Central memory CD4-positive, alpha-beta T cell (primary cell): ENCODE measurements at places on chromosomes 11 and 22.

DNA sequence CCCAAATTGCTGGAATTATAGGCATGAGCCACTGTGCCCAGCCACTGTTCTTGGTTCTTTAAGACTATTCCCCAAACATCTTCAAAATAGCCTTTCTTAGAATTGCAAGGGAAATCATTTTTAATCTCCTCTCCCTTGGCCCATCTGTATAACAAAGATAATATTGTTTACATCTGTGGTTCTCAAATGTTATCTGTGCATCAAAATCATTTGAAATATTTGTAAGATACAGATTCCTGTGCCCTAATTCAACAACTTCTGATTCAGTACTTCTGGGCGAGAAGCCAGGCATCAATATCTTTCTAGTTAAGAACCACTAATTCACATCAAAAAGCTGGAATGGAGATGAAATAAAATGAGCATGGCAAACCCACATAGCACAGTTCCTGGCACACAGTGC is 83.0 kb downstream of the TMPRSS5 start:
- no peak for DNase-seq

GRCh38 chr11:70324376-70325115 is 54.1 kb downstream of the PPFIA1 start:
- DNase-seq: no peak

DNA sequence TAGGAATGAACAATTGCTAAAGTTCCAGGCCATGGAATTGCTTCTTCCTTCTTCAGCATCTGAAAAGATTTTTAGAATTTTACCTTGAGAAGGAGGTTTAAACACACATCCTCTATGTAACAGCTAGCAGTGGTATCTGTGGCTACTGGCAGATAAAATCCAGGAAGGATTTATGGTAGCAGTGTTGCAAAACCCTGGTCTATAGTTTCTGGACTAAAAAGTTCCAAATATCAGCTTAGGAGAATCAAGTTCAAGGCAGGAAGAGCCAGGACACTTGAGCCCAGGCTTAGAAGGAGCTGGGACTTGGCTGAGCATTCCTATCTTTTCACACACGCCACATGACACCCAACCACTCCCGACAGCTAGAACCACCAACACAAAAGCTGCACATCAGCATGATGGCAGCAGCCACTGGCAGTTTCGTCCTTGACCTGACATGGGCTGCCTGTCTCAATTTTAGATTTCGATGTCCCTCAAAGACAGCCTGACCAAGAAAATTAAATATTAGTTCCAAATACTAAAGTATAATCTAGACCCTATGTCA is 14.1 kb downstream of the LARGE2 start:
- no peak for DNase-seq

DNA sequence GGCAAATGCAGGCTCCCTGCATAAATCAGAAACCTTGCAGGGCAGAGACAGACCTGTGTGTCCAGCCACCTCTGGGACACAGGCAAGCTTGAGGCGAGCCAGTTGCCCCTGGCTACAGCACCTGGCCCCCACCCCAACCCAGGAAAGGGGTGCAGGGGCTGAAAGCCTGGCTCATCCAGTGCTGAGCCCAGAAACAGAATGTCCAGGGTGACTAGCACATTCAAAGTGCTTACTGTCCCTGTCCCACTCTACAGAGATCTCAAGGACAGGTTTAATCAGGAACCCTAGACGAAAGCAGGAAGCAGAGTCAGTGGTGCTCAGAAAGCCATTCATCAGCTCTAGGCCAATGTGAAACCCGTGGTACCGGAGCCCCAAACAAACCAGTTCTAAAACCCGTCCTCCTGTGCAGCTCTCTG is 31.9 kb downstream of the PLEKHA7 start:
- no peak for DNase-seq

- DNase-seq: no peak
Measured at GRCh38 chr22:35379146-35379993, 1.5 kb upstream of the HMOX1 start.

DNA sequence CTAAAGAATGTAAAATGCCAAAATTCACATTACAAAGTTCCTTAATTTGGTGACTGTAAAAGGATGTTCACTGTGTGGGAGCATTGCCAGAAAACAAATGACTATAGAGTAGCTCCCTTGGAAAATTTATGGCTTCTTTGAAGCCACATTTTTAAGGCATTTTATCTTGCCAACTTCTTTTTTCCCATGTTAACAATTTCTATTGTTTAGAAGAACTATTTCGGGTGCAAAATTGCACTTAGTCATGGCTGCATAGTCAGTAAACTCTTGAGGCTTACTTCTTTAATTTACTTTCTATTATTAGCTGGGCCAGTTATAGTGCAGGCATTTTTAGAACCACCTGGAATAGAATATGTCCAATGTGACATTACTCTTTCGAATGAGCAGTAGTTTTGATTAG is 515.3 kb downstream of the JRKL start:
- no peak for DNase-seq

GRCh38 chr22:26542831-26543230 is 30.6 kb upstream of the TFIP11 start:
- no peak for DNase-seq

DNA sequence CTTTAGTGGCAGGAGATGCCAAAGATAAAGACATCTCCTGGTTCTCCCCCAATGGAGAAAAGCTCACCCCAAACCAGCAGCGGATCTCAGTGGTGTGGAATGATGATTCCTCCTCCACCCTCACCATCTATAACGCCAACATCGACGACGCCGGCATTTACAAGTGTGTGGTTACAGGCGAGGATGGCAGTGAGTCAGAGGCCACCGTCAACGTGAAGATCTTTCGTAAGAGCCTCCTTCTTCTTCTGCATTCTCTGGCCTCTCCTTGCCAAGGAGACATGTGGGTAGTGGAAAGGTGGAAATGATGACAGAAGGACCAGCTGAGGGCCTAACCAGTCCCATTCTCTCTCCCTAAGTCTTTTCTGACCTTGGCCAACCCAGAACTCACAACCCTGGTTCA is 110.1 kb upstream of the TTC12 start:
- no peak for DNase-seq

GRCh38 chr11:94652735-94653284 is 85.6 kb downstream of the PIWIL4 start:
- no peak for DNase-seq

- DNase-seq: no peak
Measured at GRCh38 chr22:37775785-37776638, 31.7 kb upstream of the GCAT start.

DNA sequence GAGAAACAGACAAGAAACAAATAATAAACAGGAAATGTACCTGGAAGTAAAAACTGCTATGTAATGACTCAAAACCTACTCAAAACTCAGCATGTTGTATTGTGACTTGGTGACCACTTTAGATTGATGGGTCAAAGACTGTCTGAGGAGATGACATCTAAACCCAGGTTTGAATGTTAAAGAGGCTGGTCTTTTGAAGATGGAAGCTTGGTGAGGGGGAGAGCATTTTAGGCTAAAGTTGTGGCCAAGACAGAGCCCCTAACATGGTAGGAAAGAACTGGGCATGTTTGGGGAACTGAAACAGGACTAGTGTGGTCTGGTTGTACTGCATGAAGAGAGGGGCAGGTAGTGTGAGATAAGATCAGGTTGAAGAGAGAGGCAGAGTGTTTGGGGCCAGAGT is 85.3 kb upstream of the MYO18B start:
- DNase-seq: no peak

DNA sequence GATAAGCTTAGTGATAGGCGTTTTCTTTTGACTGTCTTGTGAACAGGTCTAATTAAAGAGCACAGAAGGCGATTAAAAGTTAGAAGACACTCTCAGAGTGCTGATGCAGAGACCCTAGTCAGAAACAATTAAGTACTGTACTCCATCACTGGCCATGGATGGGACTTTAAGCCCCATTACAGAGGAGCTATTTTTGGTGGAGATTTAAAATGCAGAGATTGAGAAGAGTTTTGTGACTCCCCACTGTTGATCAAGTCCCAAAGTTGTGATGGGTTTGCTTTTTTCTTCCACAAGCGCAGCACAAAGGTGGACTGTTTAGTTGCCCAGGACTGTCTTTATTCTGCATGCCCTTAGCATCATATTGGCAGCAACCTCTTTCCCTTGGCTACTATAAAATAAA is 978 bp downstream of the LUZP2 start:
- no peak for DNase-seq

- DNase-seq: no peak
Measured at GRCh38 chr11:115123641-115124040, 380.6 kb downstream of the CADM1 start.

DNA sequence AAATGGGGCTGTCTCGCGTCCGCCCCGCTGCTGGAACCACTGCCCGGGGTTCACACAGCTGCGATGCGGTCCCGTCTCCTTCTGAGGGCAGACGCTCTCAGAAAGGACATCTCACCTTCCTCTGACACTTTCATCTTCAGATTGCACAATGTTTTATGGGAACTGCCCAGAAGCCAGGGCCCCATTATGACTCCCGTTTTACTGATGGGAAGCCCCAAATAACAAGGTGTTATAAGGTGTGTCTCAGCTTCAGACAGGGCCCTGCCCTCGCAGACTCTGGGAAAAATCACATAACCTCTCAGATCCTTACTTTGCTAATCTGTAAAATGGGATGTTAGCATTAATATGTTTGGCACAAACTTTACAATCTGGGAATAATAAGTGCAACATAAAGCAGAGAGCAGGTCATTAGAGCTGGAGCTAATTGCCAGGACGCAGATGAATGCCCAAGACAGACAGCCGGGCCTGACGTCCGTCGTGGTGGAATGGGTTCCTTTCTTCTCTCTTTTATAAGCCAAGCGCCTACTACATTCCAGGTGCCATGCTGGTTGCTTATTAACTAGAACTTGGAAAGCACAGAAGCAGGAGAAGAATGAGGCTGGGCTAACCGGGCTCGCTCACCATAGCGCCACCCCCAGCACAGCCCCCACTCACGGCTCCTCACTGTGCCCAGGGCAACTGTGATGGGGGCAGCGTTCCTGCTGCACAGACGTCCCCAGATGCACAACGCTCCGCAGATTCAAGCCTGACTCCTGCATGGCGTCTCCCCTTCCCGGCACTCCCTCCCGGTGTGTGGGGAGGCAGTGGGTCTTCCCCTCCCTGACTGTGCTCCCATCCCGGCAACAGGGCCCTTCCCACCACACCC is 43.8 kb downstream of the TRMU start:
- DNase-seq: no peak

DNA sequence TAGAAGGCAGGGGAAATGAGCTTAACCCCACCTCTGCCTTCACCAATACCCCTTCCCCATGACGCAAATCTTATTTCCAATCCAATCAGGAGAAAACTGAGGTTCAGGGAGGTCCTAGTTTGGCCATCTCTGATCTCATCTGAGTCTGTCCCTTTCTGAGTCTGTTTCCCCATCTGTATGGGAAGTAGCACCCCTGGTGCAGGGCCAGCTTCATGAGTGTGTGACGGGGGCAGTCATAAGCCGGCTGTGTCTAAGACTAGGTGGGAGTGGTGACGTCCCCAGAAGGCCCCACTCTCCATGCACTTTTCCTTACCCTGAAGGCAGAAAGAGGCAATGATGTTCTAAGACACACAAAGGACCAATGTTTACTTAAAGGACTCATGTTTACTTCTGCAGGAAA is 72.3 kb downstream of the MN1 start:
- DNase-seq: no peak

DNA sequence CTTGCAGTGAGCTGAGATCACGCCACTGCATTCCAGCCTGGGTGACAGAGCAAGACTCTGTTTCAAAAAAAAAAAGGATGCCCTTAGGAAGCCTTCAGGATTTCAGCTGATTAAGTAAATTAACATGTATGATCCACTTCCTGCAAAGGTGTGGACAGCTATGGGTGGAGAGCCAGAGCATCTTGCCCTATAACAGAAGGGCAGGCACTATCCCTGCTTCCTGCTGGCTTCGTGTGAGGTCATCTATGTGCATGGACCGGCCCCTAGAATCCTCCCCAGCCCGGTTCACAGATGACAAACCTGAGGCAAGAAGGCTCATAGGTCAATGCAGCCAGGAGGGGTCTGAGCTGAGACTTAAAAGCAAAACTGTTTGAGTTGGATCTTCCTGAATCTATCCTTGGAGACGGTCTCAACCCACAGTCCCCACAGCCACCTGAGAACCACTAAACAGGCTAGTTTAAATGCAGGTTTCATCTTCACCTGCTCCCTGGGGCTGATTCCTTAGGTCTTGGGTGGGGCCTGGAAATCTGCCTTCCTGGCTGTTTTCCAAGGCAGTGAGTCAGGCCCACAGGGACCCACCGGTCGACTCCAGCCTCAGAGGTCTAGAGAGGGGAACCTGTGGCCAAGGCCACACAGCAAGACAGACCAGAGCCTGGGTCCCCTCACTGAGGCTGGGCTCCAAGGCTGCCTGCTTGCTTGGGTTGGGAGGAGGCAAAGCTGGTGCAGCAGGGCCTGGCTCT is 55.2 kb upstream of the MPEG1 start:
- no peak for DNase-seq

DNA sequence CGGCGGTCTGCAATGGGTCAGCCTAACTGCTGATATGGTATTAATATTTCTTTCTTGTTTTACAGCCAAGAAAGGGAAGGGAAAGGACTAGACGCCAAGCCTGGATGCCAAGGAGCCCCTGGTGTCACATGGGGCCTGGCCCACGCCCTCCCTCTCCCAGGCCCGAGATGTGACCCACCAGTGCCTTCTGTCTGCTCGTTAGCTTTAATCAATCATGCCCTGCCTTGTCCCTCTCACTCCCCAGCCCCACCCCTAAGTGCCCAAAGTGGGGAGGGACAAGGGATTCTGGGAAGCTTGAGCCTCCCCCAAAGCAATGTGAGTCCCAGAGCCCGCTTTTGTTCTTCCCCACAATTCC is 1.9 kb downstream of the MDK start:
- no peak for DNase-seq

DNA sequence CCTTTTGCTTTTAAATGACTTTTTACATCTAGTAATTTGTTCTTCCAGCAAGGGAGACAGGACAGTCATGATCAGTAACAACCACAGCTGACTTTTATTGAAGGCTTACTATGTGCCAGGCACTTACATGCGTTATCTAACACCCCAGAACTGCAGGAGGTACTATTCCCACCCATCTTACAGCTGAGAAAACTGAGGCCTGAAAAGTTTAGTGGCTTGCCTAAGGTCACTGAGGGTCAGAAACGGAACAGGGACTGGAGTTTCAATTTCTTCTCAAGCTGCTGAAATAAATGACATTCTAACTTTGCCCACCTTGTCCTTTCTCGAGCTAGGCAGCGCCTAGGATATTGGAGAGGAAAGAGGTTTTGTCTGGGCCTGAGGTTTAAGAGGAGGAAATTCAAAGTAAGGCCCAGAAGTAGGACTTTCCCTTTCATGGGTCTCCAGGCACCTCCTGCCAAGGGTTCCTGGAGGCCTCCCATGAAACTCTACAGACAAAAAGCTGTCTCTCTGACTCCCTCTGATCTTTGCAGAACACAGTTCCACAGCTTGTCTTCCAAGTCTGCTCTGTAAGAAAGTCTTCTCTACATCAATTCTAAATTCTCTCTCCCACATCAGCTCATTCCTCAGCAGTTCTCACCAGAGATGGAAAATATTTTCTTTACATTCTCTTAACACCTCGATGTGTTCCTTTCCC is 102.2 kb downstream of the NAT10 start:
- no peak for DNase-seq

DNA sequence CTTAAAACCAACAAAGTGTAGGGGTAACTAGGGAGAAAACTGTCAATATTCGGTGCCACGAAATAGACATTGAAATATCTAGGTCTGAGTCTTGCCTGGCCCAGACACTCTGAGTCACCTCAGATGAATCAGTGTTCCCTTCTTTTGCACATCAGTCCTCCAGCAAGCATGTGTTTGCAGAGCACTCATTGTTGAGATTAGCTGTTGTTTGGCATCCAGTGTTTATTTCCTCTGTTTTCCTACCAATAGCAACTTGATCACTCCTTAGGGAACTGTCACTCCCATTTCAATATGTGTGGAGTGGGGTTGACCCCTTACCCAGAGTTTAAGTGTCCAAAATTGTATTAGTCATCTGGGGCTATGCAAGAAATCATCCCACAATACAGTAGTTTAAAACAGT is 4.7 kb upstream of the ASCC2 start:
- no peak for DNase-seq
